MCF 10A (cell line): ENCODE measurements at places on chromosomes 7 and 10. TPM values are rescaled to one million over a fixed set of nuclear protein-coding genes. Genes with fewer than 3 reads are reported as not detected.

Gene MLXIPL
- total RNA-seq: 1.5 TPM in 1 of 2 replicates, not detected in the other

Gene CALHM1
- total RNA-seq: not detected in 2 replicates

Gene ASZ1
- not detected in 2 replicates for total RNA-seq

GRCh38 chr7:33796538-33796937 lies 108.8 kb upstream of the BMPER start:
- H3K36me3 ChIP-seq: no peaks in the 10 kb centered on the region
- no peaks in the 10 kb centered on the region for H3K27me3 ChIP-seq
- H3K4me1 ChIP-seq: no peaks in the 10 kb centered on the region
- no peak overlapping the region for H3K27ac ChIP-seq

DNA sequence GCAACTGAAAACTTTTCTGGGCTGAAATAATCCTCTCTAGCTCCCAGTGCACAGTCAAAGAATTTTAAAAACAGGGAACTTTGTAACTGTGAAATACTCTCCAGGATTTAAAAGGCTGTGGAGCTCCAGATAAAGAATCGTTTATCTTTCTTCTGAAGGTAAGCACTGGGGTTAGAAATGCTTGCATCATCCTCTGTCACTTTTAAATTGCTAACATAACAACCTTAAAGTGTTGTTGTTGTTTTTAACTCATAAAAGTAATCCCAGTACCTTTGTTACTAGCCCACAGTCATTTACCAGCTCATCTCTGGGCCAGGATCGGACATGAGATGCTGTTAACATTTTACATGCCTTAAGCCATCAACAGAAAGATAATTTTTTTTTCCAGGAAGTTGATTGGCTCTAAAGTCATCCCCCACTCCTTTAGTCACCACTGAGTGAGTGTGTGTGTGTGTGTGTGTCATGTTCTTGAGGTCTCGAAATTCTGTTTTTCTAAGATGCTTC lies at the start of gene SLC39A12:
Gene SLC39A12, plus strand, starts transcription at position 51 of the 504 bp plus-strand sequence. CDS start 1,359 bp downstream, outside the sequence.
- H3K27ac ChIP-seq: no peak within 1 kb of the TSS
- peak; percentile 21 for DNase-seq
- H3K4me3 ChIP-seq: no peak within 1 kb of the TSS
- peaks cover 5% of the 10 kb centered on the region for H3K4me1 ChIP-seq

GRCh38 chr10:128062331-128062880 lies 63.8 kb downstream of the MKI67 start:
- peaks cover 58% of the 10 kb centered on the region for H3K36me3 ChIP-seq
- H3K27me3 ChIP-seq: no peaks in the 10 kb centered on the region
- H3K4me3 ChIP-seq: no peak overlapping the region
- DNase-seq: no peak
- no peak overlapping the region for H3K27ac ChIP-seq
- H3K4me1 ChIP-seq: peaks cover 30% of the 10 kb centered on the region

Gene CHRM2
- not detected in 2 replicates for total RNA-seq

DNA sequence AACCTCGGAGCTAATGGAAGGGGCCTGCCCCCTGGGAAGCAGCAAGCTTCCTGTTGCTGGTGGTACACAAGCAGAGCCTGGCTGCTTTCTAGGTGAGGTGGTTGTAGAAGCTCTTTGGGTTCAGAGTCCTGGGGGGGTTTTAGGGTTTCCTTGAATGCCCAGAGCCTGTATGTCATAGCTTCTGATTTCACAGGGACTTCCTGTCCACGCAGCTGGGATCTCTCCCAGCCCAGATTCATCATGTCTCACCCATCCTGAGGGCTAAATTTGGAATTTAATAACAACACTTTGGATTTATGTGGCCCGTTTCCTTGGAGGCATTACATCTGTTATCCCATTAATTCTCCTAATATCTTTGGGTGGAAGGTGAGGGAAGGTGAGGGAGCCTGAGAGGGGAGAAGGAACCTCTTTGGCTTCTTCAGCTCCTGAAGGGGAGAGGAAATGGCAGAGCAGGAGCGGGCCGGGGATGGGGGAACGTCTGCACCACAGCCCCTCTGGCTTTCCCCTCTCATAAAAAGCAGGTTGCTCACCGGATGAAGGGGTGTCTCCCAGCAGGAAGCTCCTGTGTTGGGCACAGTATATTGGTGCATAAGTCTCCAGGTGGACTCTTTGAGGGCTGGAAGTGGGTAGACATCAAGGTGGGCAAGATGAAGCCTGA lies 19.7 kb downstream of the RPS24 start:
- no peak for DNase-seq
- H3K4me3 ChIP-seq: no peak overlapping the region
- peaks cover 7% of the 10 kb centered on the region for H3K36me3 ChIP-seq
- H3K27ac ChIP-seq: no peak overlapping the region
- no peaks in the 10 kb centered on the region for H3K4me1 ChIP-seq
- no peaks in the 10 kb centered on the region for H3K27me3 ChIP-seq

Gene CCDC172
- not detected in 2 replicates for total RNA-seq

DNA sequence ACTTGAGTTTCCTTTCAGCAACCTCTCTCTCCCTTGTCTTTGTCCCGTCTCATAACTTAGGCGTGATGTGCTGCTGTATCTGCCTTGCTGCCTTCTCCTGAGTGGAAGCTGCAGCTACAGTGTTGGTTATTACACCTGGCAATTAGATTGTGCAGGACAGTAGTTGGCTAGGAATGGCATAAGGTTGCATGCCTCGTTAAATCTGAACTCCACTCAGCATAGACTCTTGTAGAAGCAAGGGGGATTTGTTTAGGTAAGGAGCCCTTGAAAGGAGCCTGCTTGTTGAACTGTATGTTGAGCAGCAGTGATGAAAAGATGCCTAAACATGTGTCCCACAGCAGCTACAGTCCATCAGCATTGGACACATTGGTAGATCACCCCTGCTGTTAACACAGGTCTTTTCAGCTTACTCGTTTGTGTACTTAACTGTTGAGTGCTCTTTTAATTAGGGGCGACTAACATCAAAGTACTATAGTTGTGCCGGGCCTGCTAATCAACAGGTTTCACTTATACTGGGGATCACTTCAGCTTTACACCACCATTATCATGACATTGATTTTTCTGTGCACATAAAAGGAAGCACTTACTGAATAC lies 225.0 kb downstream of the AUTS2 start:
- no peaks in the 10 kb centered on the region for H3K36me3 ChIP-seq
- H3K4me3 ChIP-seq: no peak overlapping the region
- H3K27me3 ChIP-seq: no peaks in the 10 kb centered on the region
- DNase-seq: no peak
- H3K27ac ChIP-seq: no peak overlapping the region

DNA sequence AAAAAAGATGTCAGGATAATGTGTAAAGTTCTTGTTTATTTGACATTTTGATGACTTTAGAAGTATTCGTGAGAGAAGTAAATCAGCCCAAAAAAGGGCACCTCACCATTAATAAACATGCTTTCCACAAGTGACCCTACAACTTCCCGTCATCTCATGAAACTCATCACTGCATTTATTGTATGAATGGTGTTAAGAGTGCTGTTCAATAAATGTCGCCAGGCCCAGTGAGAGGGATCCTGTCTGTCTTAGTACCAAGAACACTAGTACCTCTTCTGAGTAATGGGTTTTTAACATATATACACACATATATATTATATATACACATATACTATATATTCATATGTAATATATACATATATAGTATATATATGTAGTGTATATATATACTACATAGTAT lies 61.9 kb downstream of the TMEM26 start:
- H3K27me3 ChIP-seq: no peaks in the 10 kb centered on the region
- DNase-seq: no peak
- H3K4me1 ChIP-seq: no peaks in the 10 kb centered on the region
- no peak overlapping the region for H3K4me3 ChIP-seq

DNA sequence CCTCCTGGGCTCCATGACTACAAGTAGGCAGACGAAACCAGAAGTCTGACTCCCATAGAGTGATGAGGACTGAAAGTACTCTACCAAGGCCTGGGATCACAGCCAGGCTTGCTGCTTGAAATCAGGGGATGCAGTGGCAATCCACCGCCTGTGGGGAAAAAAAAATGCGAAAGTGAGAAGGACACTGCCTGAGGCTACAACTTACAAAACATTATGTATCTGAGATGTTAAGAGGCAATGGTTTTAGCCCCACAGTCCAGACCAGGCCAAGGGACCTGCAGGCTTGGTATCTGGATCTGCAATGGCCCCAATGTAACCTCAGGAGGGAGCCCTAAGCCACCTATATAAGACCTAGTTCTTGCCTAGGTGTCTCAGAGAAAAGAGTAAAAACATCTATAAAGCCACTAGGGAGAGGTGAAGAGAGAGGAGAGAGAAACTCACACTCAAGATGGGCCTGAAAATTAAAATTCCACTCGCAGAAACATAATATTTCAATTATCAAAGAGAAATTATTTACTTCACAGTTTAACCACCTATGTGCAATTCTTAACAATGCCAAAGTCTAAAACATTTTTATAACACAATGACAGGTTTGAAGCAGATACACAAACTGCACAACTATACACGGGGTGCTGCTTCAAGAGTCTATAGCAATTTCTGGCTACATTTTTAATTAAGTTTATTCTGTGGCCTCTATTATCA lies 13.9 kb downstream of the DNAJC1 start:
- peaks cover 6% of the 10 kb centered on the region for H3K36me3 ChIP-seq
- peak overlapping the region; percentile 63 for H3K27ac ChIP-seq
- no peaks in the 10 kb centered on the region for H3K27me3 ChIP-seq

GRCh38 chr7:17526621-17527020 lies 228.2 kb downstream of the AHR start:
- H3K27ac ChIP-seq: peak overlapping the region; percentile 36
- H3K4me3 ChIP-seq: no peak overlapping the region
- H3K4me1 ChIP-seq: peaks cover 46% of the 10 kb centered on the region
- H3K27me3 ChIP-seq: no peaks in the 10 kb centered on the region

Gene SORCS1
- 0.54 TPM in 1 of 2 replicates, not detected in the other for total RNA-seq

Gene TMEM213
- not detected in 2 replicates for total RNA-seq

Gene LIPF
- not detected in 2 replicates for total RNA-seq

DNA sequence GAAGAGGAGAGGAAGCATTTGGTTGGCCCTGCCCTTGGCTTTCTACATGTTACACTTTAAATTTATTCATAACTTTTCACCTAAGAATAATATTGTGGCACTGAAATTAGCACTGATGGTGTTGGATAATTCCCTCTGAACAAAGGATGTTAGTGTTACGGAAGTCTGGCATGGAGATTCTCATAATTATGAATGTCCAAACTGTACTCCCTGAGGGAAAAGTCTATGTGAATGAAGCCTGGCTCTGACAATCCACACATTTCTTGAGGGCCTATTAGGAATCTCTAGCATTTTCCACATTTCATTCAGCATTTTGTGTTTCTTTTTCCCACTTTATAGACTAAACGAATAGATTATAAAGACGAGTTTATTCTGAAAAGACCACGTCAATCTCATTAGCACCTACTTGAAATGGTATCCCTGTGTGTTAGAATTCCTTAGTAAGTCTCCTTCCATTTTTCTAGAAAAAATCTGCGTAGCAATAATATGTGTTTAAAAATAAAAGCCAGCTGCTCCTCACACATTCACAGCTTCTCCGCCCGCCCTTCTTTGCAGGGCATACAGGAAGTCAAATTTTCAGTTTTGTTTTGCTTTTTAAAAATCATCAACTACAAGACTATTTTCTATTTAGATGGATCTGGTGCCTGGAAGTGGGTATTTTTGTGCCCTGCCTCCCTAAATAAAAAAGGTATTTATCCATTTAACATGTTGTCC lies 131.8 kb upstream of the PALS2 start:
- H3K27ac ChIP-seq: no peak overlapping the region
- H3K27me3 ChIP-seq: no peaks in the 10 kb centered on the region
- H3K4me1 ChIP-seq: peaks cover 6% of the 10 kb centered on the region
- no peaks in the 10 kb centered on the region for H3K36me3 ChIP-seq

DNA sequence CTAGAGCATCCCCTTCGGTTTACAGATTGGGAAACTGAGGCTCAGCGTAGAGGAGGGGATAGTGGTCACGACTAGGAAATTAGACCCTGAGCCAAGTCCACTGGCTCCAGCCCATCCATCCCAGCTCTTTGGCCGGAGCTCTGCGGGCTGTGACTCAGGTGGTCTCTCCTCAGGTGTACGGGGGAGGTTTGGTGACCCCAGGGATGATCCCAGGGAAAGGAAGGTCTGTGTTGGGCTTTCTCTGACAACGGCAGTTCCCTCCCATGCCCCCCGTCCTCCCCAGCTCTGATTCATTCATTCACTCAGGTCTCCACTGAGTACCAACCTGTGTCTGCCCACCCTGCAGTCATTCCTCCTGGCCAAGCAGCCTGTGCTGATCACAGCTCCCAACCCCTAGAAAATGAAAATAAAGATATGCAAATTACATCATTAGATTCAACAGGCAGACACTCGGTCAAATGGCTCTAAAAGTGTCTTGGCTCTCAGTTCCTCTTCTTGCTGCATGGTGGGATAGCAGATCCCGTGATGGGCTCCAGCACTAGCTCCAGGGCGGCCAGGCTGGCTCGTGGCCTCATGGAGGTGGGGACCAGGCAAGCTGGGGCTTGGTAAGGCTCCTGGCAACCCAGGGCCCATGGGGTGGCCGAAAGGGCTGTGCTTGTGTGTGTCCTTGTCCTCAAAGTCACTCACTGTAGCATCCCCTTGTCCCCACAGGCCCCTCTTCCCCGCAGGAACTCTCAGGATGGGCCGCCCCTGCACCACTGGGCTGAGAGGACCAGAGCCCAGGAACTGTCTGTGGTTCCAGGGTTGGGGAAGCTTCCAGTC lies 37.8 kb downstream of the CLRN3 start:
- DNase-seq: no peak
- H3K27me3 ChIP-seq: peaks cover 20% of the 10 kb centered on the region
- no peak overlapping the region for H3K27ac ChIP-seq
- no peaks in the 10 kb centered on the region for H3K36me3 ChIP-seq
- no peak overlapping the region for H3K4me3 ChIP-seq
- no peaks in the 10 kb centered on the region for H3K4me1 ChIP-seq

DNA sequence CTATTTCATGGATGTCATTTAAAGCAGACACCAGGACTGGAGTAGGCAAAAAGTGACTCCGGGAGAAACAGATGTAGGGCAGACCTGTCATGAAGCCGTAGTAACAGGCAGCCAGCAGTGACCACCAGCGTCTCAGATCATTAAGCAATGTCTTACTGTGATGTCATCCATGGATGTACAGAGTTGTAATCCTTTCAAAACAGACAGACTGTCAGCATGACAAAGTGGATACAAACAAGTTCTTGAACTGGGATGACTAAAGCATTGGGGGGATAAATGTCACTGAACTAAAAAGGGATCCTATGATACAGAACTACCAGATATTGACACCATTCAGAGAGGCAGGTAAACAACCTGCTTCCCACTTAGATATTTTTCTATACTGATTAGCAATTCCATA lies 675.5 kb downstream of the PARD3 start:
- H3K27ac ChIP-seq: no peak overlapping the region
- H3K27me3 ChIP-seq: no peaks in the 10 kb centered on the region
- H3K4me1 ChIP-seq: no peaks in the 10 kb centered on the region

- peaks cover 23% of the 10 kb centered on the region for H3K4me1 ChIP-seq
- no peak overlapping the region for H3K27ac ChIP-seq
- H3K27me3 ChIP-seq: no peaks in the 10 kb centered on the region
- DNase-seq: no peak
- no peak overlapping the region for H3K4me3 ChIP-seq
Measured at GRCh38 chr10:35432781-35433338, 96.6 kb downstream of the CCNY start.
